Foreskin keratinocyte (primary cell): ENCODE measurements at places on chromosomes 6 and 20. TPM values are rescaled to one million over a fixed set of nuclear protein-coding genes. Genes with fewer than 3 reads are reported as not detected.

Gene NRSN1
- polyA plus RNA-seq, result not detected in 2 replicates

Gene MAFB
- 0.07 and 0.12 TPM in 2 replicates for polyA plus RNA-seq

Gene RIPOR3
- 0.06 TPM in 2 replicates for polyA plus RNA-seq

Gene KCNK16
- not detected in 2 replicates for polyA plus RNA-seq

Gene SEMG2
- polyA plus RNA-seq, result not detected in 2 replicates

Gene NKX2-4
- not detected in 2 replicates for polyA plus RNA-seq

Gene MYLIP
- 1.4 and 1.7 TPM in 2 replicates for polyA plus RNA-seq

Gene ARMH2
- polyA plus RNA-seq, result not detected in 2 replicates

Gene DLL1
- 5.8 and 11.3 TPM in 2 replicates for polyA plus RNA-seq

Gene PTCHD4
- 0.08 and 0.13 TPM in 2 replicates for polyA plus RNA-seq

Gene SPATA25
- polyA plus RNA-seq, result 0.07 and 0.11 TPM in 2 replicates

Gene KHDRBS2
- polyA plus RNA-seq, result not detected in 2 replicates

Gene ULBP2
- 9.8 and 9.9 TPM in 2 replicates for polyA plus RNA-seq

Gene PSMB9
- 71.1 and 76.9 TPM in 2 replicates for polyA plus RNA-seq
